ENCODE measurements at places on chromosomes 16 and 17.

DNA sequence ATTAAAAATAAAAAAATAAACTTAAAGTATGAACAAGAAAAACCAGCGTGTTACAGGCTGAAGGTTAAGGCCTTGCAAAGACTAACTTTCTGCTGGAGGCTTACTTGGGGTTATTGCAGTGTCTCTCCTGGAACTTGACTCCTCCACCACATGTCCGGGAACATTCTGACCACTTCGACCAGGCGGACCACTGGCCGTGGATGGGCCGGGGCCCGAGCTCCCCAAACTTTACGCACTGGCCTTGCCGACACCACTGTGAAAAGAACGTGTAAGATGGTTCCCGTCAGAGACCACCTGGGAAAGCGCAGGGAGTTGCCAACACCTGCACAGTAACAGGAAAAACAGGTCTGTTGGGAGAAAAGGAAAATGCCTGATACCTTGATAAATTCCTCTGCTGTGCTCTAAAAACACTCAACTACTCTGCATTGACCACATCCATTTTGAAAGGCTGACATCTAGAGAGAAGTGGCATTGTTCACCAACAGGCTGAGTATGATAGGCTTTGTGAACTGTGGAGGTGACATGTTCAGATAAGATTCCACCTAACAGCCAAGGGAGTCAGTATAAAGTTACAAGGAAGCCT, 99.1 kb downstream of the ADAMTS18 start:
- DNase-seq, result no peak

DNA sequence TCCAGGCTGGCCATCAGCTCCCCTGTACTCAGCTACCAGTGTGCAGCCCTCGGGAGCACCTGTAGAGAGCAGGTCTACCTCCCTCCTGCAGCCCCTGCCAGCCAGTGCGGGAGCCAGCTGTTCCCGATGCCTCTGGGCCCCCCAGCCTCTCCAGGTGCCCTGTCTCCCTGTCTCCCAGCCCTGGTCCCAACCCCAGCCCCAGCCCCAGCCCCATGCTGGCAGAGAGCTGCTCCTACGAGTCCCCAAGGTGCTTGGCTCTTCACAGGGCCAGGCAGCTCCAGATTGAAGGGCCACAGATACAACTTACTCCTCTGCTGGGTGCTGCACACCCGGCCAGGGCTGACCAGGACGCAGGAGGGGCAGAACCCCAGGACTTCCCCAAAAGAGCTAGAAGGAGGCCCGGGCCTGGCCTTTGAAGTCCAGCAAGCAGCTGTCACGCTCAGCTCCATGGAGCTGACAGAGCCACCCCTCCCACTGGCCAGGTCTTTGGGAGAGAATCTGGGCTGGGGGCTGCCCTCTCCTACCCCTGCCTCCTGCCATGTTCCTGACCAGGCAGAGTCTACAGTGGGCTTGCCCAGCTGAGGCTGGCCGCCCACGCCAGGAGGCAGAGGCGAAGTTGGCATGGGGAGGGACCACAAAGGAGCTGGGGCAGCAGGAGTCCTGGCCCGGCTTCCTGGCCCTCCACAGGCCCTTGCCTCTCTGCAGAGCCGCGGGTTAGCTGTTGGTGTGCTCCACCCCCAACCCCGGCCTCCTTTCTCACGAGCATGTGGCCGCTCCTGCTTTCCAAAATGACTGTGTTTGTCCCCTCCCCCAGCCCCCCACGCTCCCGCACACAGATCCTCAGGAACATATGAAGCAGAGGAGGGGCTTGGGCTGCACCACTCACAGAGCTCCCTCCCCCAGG, 9.5 kb upstream of the ADAM11 start:
- DNase-seq, result no peak

DNA sequence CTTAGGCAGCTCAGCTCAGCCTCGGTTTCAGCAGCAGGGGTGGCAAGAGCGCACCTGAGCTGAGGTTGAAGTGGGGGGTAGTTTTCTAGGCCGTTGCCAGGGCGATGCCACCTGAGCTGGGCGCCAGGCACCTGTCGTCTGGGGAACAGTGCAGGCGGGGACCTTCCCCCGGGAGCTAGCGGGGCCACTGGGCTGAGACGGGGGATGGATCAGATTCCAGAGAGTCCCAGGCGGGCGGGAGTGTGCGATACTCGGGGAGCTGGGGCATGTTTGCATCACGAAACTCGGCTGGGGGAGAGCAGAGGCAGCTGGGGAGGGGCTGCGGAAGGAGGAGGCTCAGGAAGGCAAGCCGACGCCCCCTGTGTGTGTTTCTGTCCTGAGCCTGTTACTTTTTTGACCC, 477 bp upstream of the CLDN9 start:
- DNase-seq, result no peak

DNA sequence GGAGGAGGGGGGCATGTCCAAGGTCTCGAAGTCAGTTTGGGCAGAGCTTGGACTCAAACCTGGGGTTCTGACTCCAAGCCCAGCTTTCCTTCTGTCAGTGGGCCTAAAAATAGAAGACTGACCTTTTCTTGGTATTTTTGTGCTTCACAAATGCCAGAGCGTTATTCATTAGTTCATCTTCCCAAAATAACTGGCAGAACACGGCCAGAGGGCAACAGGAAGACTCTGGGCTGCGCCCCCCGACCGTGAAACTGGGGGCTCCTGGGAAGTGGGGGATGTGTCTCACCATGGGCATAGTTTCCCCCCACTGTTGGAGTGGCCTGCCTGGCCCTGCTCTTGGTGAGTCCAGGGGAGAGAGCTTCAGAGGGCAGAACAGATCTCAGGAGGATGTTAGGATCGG, 94.0 kb downstream of the SOCS1 start:
- no peak for DNase-seq

DNA sequence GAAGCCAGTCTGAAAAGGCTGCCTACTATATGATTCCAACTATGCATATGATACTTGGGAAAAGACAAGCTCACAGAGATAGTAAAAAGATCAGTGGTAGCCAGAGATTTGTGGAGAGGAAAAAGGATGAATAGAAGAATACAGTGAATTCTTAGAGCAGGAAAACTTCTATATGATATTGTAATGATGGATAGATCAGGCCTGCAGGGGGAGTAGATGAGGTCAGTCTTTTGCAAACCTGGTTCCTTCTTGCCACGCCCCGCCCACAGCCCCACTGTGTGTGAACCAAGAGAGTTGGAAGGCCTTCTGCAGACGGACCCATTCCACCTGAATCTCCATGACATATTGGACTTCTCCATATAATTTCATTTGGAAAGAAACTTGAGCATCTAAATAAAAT, 761 bp upstream of the CCL8 start:
- DNase-seq, result no peak

DNA sequence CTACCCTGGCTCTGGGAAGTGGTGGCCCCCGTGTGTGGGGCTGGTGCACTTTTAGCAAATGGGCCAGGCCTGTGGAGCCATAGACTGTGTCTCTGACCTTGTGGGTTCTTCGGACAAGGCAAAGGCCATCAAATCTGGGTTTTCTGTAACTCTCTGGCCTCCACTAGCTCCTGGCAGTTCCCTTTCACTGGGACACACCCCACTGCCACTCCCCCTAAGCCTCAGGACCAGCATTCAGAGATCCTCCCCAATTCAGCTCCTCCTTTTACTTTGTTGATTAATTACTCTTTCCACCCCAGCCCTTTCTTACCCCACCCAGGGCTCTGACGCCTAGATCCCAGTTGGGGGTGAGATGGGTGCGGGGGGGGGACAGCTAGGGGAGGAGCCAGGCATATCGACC, 53.9 kb upstream of the IRX3 start:
- no peak for DNase-seq

- DNase-seq, result no peak
Observed at GRCh38 chr17:22310717-22311686, 618.7 kb downstream of the KCNJ18 start.

DNA sequence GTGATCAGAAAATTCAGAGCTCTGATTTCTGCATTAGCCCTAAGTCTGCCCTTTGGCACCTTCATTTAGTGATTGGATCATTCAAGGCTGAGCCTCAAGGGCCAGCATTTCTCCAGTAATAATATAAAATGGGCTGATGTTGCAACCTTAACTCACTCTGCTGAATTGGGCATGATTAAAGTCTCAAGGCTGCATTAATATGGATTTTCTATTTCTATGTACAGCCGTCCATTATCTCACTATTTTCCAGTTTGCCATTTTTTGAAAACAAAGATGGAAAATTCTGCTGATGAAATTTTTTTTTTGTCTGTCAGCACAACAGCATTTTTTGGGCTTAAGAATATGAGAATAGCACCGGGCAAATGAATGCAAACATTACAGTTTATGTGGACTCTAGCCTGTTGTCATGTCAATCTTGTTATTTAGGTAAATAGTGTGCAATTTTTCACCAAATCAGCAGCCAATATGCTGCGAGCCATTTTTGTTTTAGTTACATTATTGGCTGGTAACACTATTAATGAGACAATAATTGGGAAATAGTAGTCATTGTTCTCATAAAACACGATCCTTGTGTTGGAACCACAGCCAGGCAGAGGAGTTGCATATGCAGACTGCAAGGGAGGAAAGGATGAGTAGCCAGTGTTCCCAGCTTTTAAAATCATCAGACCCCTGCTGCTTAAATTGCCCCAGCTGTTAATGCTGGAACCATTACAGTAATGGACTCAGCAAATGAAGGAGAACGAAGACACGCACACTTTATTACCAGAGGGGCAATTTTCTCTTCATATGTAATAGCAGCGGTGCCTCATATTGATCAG, 10.5 kb downstream of the FTO start:
- no peak for DNase-seq

DNA sequence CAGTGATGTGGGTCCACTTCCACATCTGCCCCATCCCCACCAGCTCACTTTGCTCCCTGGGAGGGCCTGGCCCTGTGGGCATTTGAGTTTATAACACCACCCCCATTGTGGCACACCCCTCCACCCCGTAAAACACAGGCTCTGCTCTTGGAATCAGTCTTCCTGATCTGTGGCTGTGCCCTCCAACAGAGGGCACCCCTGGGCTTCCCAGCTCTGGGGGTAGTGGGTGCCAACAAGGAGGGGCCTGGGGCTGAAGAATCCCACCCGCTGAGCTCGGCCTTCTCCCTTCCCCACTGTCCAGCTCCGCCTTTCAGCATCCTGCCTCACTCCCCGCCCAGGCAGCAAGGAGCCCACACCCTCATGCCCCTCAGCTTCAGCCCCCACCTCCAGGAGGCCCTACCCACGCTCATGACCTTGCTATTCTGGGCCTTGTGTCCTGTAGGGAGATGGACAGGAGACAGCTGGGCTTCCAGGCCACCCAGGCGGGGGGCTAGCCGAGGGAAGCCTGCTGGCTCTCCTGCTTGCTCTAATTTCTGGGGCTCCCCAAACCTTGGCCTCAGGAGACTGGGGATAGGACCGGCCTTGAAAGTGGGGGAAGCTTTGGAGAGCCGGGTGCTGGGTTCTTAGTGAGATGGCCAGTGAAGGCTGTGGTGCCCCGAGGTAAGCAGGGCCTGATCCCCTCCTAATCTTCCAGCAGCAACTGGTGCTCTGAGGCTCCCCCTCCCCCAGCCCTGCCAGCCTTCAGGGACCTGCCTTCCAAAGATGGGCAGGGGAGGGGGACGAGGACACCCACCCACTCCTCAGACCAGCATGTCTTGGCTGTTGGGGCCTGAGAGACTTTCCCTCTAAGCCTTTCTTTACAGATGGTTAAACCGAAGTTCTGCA, 2.9 kb upstream of the ATP2A1 start:
- no peak for DNase-seq

DNA sequence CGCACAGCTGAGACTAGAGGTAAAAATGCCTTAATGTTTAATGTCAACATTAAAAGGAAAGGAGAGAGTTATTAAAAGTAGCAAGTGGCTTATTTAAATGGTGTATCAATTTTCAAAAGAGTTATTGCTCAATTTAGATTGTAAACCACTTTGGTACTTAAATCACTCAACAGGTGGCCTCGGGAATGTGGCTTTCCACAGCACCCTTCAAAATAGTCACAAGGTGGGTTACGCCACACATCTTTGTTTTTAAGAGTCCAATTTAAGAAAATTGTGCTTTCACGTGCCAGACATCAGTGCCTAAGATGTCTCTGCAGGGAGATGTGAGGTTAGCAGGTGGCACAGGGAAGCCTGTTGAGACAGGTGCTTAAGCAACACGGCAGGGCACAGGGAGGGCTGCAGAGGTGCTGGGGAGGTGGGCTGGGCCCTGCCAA, 27.5 kb upstream of the ADCY7 start:
- no peak for DNase-seq

- DNase-seq, result no peak
Observed at GRCh38 chr17:59464246-59464645, 101.2 kb upstream of the DHX40 start.

- no peak for DNase-seq
Observed at GRCh38 chr16:84302111-84302954, 7.7 kb downstream of the WFDC1 start.

DNA sequence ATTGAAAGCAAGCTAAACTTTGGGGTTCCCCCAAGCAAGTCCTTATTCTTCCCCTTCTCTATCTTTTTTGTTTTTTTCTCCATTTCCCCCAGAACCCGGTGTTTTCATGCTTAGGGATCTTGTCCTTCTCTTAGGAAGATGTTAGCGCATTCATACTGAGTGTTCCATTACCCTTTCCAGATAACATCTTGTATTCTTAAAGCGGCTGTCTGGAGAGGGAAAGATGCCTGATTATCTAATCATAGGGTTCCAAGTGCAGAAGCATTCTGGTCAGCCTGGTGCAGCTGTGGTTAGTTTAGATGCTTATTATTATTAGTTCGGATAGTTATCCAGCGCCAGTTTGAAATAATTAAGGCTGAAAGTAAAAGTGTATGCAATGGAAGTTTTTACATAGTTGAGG, 2.0 kb downstream of the TOM1L1 start:
- no peak for DNase-seq

DNA sequence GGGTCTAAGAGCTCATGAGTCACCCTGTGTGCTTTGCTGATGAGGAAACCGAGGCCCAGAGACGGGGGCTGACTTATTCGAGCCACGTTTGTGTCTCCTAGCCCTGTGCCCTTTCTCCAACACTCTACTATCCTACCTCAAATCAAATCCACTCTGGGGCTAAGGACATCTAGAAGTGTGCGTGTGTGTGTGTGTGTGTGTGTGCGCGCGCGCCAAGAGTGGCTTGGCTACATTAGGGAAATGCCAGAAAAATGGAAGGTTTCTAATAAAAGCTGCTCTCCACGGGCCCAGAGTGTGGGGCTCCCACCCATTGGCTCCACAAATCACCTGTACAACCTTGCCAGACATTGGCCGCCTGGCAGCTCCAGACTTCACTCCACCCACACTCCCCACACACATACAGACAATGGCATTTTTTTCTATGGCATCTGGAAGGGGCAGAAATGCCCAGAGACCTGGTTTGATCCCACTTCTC, 30.3 kb upstream of the PHOSPHO1 start:
- peak; percentile 21 for DNase-seq

DNA sequence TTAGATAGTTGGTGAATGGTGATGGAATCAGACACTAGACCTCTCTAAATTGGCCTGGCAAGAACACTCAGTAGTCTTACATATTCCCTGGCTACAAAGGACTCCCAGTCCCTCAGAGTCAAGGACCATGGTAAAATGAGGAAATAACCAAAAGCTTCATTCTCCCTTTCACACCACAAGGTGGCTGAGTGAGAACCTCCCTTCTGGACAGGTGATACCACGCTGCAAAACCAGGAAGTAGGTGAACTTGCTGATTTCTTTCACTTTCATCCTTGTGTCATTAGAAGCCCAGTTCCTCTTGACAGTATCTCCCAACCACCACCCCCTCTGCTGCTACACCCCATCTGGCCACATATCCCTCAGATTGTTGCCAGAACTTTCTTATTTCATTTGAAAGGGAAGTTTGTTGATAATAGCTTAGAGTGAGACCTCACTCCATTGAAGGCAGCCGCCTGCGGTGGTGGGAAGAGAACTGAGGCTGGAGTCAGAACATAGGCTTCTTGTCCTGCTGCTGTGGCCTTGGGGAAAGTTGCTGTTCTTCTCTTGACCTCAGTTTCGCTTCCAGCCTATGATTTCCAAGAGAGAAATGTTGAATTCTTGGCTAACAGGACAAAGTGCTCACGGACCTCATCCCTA, 290.6 kb upstream of the CCL2 start:
- DNase-seq, result no peak
